Spinal cord (tissue), 10 donors: ENCODE measurements at places on chromosomes 2 and 18.

- H3K4me3 ChIP-seq, result no peak overlapping the region
- no peak for DNase-seq
- H3K4me1 ChIP-seq, result no peaks in the 10 kb centered on the region
- H3K36me3 ChIP-seq, result no peaks in the 10 kb centered on the region
Measured at GRCh38 chr18:6031442-6031841, 136.1 kb upstream of the TMEM200C start.

- H3K4me1 ChIP-seq, result no peaks in the 10 kb centered on the region
- H3K4me3 ChIP-seq, result no peak overlapping the region
- no peak for DNase-seq
- no peaks in the 10 kb centered on the region for H3K36me3 ChIP-seq
- no peaks in the 10 kb centered on the region for H3K27me3 ChIP-seq
Measured at GRCh38 chr18:34637094-34637801, 72.8 kb upstream of the DTNA start.

GRCh38 chr2:15634846-15635490 is 43.3 kb downstream of the DDX1 start:
- no peak overlapping the region for H3K4me3 ChIP-seq
- H3K27ac ChIP-seq, result no peak overlapping the region
- H3K4me1 ChIP-seq, result peaks cover 3% of the 10 kb centered on the region
- no peak for DNase-seq
- no peaks in the 10 kb centered on the region for H3K27me3 ChIP-seq
- peaks cover 13% of the 10 kb centered on the region for H3K36me3 ChIP-seq

GRCh38 chr2:40039549-40039948 is 260.5 kb upstream of the THUMPD2 start:
- H3K36me3 ChIP-seq, result no peaks in the 10 kb centered on the region
- no peak overlapping the region for H3K27ac ChIP-seq
- no peak for DNase-seq
- H3K27me3 ChIP-seq, result peaks cover 3% of the 10 kb centered on the region
- H3K4me1 ChIP-seq, result no peaks in the 10 kb centered on the region

DNA sequence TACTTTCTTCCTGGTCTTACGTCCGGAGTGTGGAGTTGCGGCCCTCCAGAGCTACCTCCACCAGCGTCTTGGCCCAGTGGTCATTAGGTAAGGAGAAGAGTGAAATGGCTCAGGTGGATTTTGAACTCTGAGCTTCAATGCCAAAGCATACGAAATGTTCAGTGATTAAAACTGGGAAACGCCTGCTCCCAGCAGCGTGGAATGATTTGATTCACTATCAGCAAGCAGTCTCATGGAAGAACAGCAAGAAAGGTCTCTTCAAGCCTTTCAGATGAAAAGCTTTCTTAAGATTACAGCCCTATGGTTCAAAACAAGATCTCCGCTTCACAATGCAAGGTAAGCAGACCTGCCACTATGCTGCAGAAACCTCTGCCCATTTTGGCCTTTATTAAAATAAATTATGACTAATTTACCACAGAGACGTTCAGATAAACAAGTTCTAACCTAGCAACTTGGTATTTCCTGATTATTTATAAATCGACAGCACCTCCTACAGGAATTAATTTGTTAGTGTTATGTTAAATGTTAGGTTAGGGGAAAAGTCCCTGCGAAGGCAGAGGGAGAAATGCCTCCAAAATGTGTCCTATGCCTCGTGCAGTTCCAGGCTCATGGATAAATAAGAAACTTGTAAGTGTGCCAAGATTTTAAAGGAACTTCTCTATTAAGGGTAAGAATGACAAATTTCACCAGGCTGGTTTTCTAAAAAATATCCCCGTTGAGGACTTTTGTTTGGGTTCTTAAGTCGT is 10.1 kb downstream of the SP9 start:
- no peak for DNase-seq
- no peak overlapping the region for H3K4me3 ChIP-seq
- H3K27ac ChIP-seq, result no peak overlapping the region
- peaks cover 56% of the 10 kb centered on the region for H3K27me3 ChIP-seq
- peaks cover 34% of the 10 kb centered on the region for H3K4me1 ChIP-seq

GRCh38 chr2:236744716-236745115 is 175.1 kb downstream of the ACKR3 start:
- H3K36me3 ChIP-seq, result no peaks in the 10 kb centered on the region
- no peak overlapping the region for H3K4me3 ChIP-seq
- no peak overlapping the region for H3K27ac ChIP-seq
- H3K4me1 ChIP-seq, result peaks cover 4% of the 10 kb centered on the region
- no peak for DNase-seq
- no peaks in the 10 kb centered on the region for H3K27me3 ChIP-seq

GRCh38 chr2:140436936-140437335 is 1656.7 kb upstream of the NXPH2 start:
- DNase-seq, result no peak
- H3K27me3 ChIP-seq, result no peaks in the 10 kb centered on the region
- H3K27ac ChIP-seq, result no peak overlapping the region
- H3K36me3 ChIP-seq, result no peaks in the 10 kb centered on the region
- no peak overlapping the region for H3K4me3 ChIP-seq
- H3K4me1 ChIP-seq, result no peaks in the 10 kb centered on the region

- no peaks in the 10 kb centered on the region for H3K4me1 ChIP-seq
- DNase-seq, result no peak
- H3K27ac ChIP-seq, result no peak overlapping the region
- no peaks in the 10 kb centered on the region for H3K27me3 ChIP-seq
Measured at GRCh38 chr2:15311926-15312325, 249.2 kb downstream of the NBAS start.

- H3K4me1 ChIP-seq, result peaks cover 10% of the 10 kb centered on the region
- peaks cover 8% of the 10 kb centered on the region for H3K36me3 ChIP-seq
- no peak for DNase-seq
- no peak overlapping the region for H3K27ac ChIP-seq
Measured at GRCh38 chr18:12645751-12646203, 12.1 kb downstream of the SPIRE1 start.

GRCh38 chr18:43916984-43917383 is 639.7 kb upstream of the SYT4 start:
- no peaks in the 10 kb centered on the region for H3K36me3 ChIP-seq
- no peak overlapping the region for H3K4me3 ChIP-seq
- H3K27ac ChIP-seq, result no peak overlapping the region
